Fibroblast of the conjunctiva (primary cell): ENCODE measurements at places on chromosomes 2 and 18.

- no peak for DNase-seq
These were observed 20.9 kb upstream of the SCN1A start for GRCh38 chr2:166148500-166149400.

GRCh38 chr18:26869640-26870039 lies 4.1 kb upstream of the AQP4 start:
- no peak for DNase-seq

DNA sequence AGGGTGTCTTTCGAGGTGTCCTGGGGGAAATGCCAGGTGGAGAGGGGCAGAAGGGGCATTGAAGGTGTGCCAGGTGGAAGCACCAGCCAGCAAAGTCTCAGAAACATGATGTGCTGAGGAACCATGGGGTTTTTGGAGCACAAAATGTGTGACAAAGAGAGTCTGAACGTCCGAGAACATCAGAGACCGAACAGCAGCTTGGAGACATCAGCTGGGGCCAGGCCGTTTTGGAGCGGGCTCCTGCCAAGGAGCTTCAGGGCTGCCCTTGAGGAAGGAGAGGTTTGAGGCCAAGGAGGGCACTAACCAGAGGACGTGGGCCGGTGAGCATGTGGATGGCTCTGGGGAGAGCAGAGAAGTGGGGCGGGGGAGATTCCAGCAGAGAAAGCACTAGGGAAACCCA lies 5.3 kb upstream of the MBP start:
- no peak for DNase-seq

DNA sequence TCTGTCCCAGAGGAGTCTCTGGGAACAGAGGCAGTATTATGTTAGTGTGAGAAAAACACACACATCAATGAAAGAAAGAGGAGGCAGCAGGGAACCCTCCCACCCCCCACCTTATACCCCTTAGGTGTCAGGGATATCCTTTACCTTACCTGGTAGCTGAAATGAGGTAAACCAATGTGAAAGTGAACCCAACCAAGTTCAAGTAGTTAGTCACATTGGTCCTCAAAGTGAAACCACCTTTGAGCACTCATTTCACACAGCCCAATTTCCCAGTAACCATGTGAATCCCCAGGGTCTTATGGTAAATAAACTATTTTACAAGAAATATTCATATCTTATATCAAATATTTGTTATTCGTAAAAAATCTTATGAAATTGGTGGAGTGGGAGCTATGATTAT lies 377.8 kb downstream of the LRATD1 start:
- DNase-seq, result no peak

DNA sequence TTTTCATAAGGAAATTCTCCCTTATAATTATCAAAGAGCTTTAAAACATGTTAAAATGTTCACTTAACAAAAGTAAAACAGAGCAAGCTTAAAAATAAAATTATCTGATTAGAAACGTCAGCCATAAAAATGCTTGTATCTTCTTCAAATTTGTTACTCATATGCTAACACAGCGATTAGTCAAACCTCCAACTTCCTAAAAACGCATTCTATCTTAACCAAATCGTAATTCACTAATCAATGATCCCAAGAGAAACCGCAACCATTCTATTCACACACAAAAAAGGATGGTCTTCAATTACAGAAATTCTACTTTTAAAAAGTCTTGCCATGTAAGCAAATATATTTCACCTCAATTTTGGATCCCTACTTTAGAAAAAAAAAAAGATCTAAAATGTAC lies 1.9 kb downstream of the STK17B start:
- no peak for DNase-seq
